EH (cell line): ENCODE measurements at places on chromosomes 13 and 19.

DNA sequence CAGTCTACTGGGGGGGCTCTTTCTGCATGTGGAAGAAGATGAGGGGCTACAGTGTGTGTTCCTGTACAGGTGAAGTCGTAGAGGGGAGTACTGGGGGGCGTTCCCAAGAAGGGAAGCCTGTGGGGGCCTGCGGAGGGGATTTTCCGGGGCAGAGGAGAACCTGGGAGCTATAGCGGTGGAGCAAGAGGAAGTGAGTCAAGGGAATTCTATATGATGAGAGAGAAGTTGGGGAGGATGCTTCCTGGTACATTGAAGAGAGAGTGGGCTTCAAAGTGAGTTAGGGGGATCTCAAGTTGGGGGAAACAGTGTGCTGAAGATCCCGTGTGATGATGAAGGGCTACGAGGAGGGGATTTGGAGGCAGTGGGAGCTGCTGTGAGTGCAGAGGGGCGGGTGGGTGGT, 1.9 kb upstream of the CACNG8 start:
- DNase-seq = no peak

- DNase-seq = no peak
These were observed 10.6 kb upstream of the RAB20 start for GRCh38 chr13:110571896-110572777.

GRCh38 chr13:82096256-82096655, 1755.3 kb upstream of the SPRY2 start:
- DNase-seq = no peak

DNA sequence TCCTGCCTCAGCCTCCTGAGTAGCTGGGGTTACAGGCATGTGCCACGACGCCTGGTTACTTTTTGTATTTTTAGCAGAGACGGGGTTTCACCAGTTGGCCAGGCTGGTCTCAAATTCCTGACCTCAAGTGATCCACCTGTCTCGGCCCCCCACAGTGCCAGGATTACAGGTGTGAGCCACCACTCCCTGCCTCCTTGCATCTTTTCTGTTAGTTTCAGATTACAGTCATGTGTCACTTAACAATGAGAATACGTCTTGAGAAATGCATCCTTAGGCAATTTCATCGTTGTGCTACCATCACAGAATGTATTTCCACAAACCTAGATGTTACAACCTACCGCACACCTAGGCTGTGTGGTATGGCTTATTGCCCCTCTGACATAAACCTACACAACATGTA, 180.4 kb downstream of the TM9SF2 start:
- no peak for DNase-seq

GRCh38 chr19:33497131-33497777, 24.3 kb downstream of the PEPD start:
- DNase-seq = no peak

GRCh38 chr13:28615916-28616446, 42.9 kb upstream of the POMP start:
- no peak for DNase-seq

DNA sequence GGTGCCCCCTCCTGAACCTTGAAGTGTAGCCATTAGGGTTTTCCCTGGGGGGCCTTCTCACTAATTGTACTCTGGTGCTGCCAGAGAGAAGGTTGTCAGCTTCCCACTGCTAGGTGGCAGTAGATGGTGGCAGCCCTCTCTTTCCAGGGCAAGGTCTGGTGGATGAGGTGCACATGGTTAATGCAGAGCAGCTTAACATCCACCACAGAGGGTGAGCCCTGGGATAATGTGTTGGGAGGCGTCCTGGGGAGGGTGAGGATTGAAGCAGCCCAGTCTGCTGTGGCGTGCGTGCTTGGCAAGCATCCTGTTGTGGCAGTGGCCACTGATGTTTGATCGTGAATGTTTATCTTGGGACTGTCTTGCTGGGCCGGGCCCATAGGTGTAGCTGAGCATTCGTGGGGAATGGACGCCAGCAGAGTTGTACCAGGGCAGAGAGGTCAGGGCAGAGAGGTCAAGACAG, 5.8 kb downstream of the EGLN2 start:
- no peak for DNase-seq

- DNase-seq = no peak
These were observed 122.2 kb downstream of the MAB21L1 start for GRCh38 chr13:35354285-35354684.

GRCh38 chr13:32752997-32753606, 166.8 kb downstream of the PDS5B start:
- no peak for DNase-seq

- DNase-seq = no peak
These were observed 17.0 kb downstream of the CATSPERG start for GRCh38 chr19:38352611-38353010.

DNA sequence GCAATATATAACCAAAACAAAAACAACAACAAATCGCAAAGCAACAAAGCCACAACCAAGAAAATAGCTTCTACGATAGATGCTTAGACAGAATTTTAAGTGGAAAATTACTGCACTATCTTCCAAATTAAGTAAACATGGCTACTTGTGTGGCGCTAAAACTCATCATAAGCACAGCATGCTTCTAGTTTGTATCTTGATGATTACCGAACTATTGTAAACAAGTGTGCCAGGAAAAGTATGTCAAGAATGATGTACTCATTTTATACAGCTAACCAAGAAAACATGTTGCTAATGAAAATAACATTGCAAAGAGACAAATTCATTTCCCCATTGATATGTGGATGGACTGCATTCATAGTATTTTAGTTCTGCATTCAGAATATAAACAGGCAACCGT, 271.9 kb upstream of the GPC6 start:
- no peak for DNase-seq

- peak; percentile 98 for DNase-seq
These were observed 3.9 kb downstream of the SLC1A5 start for GRCh38 chr19:46784262-46785053.

GRCh38 chr19:6022570-6023064, 44.7 kb upstream of the RANBP3 start:
- no peak for DNase-seq

GRCh38 chr19:16660763-16661479, at the start of gene TMEM38A:
Gene TMEM38A, plus strand, starts transcription at chr19:16661139. Its CDS starts 79 bp downstream, at chr19:16661218.
- peak; percentile 26 for DNase-seq

GRCh38 chr13:55214841-55215345, 1925.8 kb upstream of the PRR20A start:
- DNase-seq = no peak

GRCh38 chr19:29694669-29695627, 20.1 kb downstream of the C19orf12 start:
- DNase-seq = peak; percentile 75

- DNase-seq = peak; percentile 8
These were observed 25.7 kb downstream of the NOVA2 start for GRCh38 chr19:45947926-45948325.

DNA sequence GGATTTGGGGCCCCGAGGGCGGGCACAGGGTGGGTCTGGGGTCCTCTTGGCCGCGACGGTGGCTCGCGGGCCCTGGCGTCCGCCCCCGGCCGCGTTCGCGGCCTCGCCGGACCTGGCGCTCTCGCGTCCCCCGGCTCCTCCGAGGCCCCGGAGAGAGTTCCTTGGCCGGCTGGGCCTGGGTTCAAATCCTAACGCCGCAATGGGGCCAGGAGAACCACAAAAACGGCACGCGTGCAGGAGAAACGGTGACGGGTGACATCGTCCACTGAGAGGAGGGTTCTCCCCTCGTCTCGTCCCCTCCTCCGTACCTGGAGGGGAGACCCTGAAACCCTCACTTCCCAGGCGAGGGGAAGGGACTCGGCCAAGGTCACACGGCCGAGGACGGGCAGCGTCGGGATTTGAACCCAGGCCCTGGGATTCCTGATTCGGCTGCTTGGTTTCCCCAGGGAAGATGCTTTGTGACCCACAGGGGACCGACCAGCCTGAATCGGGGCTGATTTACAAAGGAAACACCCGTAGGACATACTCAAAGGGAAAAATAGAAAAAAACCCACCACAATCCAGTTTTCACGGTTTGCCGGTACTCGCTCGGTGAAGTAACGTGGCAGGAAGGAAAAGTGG, 624 bp downstream of the SAFB start:
- peak; percentile 7 for DNase-seq

GRCh38 chr19:7376151-7376852, 27.6 kb downstream of the ARHGEF18 start:
- no peak for DNase-seq

DNA sequence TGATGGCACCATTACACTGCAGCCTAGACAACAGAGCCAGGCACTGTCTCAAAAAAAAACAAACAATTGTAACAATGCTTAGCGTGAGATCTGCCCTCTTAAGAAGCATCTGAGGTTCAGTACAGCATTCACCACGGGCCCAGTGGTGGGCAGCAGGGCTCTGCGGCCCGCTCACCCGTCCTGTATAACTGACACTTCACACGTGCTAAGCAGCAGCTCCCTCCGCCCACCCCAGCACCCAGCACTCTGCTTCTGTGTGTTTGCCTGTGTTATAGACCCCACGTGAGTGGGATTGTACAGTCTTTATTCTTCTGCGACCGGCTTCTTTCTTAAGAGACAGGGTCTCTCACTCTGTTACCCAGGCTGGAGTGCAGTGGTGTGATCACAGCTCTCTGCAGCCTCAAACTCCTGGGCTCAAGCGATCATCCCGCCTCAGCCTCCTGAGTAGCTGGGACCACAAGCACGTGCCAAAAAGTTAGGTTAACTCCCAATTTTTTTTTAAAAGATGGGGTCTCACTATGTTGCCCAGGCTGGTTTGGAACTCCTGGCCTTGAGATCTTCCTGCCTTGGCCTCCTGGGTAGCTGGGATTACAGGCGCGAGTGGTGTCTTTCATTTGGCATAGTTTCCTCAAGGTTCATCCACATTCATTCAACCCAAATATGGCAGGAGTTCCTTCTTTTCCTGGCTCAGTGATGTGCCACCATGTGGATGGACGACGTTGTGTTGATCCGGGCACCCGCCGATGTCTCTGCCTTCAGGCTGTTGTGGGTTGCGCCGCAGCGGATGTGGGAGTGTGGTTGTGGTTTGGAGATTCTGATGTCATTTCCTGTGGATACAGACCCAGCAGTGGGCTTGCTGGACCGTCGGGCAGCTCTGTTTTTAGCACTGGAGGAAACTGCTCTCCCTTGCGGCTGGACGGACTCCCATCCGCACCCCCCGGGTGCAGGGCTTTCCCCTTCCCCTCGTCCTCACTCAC, 170.0 kb downstream of the KDM4B start:
- DNase-seq = peak; percentile 95

DNA sequence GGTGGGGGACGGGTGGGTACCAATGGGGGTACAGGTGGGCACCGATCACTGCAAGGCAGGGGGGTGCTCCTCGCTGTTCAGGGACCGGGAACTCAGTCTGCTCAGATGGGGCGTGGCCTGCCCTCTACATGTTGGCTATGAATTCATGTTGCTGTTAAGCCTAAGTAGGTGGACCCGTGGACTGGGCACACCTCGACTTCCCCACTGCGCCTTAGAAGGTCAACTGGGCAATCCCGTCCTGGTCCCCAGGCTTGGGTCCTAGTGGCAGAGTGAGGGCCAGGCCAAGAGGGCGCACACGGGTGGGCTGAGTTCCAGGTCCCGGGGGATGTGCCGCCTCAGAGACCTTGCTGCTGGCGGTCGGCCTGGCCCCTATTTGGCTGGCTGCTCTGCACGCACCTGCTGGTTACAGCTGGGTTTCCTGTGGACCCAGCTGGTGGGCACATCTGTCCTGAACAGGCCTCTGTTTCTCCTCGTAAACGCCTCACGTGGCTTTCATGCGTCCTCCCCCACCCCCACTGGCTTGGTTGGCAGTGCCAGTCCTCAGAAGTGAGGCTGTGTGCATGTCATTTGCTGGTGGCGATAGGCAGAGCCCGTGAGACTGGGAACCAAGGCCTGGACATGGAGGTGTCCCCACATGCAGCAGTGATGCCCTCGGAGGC, 13.5 kb upstream of the ZNF554 start:
- no peak for DNase-seq

DNA sequence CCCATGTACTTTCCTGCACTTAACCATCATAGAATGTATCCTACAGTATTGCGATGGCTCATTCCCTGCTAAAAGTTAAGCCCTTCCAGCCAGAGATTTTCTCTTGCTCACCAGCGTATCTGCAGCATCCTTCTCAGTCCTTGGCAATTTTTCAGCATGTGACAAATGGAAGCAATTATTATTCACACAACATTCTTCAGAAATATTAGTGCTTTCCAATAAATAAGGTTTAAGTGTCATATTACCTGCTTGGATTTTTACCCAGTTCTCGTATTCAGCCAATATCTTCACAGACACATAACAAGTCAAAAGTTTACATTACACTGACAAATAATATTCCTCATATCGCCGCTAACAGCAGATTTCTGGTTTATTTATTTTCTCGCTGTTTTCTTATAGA, 82.3 kb downstream of the POU4F1 start:
- DNase-seq = no peak

DNA sequence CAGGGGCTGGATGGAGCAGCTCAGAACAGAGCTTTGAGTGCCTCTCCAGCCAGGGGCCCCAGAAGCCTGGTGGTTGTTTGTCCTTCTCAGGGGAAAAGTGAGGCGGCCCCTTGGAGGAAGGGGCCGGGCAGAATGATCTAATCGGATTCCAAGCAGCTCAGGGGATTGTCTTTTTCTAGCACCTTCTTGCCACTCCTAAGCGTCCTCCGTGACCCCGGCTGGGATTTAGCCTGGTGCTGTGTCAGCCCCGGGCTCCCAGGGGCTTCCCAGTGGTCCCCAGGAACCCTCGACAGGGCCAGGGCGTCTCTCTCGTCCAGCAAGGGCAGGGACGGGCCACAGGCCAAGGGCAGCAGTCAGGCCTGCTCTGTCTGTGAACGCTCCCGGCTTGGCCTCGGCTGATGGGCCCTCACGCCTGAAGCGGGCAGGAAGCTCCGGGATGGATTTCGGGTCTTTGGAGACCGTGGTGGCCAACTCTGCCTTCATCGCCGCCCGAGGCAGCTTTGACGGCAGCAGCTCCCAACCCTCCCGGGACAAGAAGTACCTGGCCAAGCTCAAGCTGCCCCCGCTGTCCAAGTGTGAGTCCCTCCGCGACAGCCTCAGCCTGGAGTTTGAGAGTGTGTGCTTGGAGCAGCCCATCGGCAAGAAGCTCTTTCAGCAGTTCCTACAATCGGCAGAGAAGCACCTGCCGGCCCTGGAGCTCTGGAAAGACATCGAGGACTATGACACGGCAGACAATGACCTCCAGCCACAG, at the start of gene GRK1:
GRK1 (plus strand) TSS at position 269 of the 751 bp plus-strand sequence; CDS start at position 437, 168 bp downstream.
- no peak for DNase-seq

DNA sequence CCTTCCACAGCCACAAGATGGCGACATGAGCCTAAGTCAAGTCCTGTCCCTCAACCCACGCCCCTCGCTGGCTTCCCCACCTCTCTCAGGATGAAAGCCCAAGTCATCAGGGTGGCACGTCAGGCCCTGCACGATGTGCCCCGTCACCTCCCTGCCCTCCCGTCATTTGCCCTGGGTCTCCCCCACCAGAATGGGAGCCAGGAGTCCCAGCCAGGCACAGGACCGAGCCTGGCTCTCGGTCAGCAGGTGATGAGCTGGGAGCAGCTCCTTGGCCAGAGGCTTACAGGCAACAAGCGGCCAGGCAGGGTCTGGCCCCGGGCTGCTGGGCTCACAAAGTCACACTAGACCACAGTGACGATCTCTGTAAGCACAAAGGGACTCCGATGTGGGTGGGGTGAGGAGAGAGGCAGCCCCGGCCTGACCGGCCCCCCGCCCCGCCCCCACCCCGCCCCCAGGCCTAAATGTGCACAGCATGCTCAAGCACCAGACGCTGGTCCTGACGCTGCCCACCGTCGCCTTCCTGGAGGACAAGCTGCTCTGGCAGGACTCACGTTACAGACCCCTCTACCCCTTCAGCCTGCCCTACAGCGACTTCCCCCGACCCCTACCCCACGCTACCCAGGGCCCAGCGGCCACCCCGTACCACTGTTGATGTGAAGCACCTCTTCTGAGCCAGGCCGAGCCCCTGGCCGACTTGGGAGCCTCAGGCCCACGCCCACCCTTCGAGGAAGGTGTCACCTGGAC, 7.3 kb downstream of the MRPL4 start:
- DNase-seq = peak; percentile 84
